ENCODE measurements at places on chromosomes 1 and 21.

DNA sequence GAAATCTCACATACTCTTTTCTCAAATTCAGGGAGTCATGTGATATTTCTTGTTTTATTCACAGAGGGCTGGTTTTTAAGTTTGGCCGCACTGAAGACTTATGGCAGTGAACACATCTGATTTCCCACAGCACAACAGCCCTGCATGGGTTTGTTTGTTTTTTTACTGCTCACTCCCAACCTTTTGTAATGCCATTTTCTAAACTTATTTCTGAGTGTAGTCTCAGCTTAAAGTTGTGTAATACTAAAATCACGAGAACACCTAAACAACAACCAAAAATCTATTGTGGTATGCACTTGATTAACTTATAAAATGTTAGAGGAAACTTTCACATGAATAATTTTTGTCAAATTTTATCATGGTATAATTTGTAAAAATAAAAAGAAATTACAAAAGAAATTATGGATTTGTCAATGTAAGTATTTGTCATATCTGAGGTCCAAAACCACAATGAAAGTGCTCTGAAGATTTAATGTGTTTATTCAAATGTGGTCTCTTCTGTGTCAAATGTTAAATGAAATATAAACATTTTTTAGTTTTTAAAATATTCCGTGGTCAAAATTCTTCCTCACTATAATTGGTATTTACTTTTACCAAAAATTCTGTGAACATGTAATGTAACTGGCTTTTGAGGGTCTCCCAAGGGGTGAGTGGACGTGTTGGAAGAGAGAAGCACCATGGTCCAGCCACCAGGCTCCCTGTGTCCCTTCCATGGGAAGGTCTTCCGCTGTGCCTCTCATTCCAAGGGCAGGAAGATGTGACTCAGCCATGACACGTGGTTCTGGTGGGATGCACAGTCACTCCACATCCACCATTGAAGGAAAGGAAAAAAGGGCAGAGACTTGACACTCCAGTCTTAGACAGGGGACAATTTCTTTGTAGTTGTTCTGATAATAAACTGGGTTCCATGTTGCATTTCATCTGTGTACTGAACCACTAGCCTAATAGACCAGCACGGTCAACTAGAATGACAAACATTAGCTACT is 22.8 kb downstream of the TMEM50A start:
- DNase-seq: no peak

DNA sequence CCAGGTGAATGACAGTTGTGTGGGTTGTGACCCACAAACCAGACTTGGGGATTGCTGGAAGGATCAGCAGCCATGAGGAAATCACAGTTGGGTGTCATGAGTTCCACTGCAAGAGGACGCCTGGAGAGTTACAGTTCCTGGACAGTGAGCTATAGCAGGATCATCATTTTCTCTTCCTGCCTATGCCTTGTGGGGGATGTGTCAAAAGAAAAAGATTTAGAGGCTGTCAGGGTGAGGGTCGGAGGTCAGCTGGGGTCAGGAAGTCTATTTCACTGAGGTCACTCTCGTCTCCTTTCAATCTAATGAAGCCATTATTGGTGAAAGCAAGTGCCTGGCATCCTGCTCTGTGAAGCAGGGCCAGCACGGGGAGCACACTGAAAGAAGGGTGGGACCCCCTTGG is 7.0 kb upstream of the LIN28A start:
- DNase-seq: no peak

- no peak for DNase-seq
Measured at GRCh38 chr1:100362821-100363466, 10.6 kb downstream of the CDC14A start.

DNA sequence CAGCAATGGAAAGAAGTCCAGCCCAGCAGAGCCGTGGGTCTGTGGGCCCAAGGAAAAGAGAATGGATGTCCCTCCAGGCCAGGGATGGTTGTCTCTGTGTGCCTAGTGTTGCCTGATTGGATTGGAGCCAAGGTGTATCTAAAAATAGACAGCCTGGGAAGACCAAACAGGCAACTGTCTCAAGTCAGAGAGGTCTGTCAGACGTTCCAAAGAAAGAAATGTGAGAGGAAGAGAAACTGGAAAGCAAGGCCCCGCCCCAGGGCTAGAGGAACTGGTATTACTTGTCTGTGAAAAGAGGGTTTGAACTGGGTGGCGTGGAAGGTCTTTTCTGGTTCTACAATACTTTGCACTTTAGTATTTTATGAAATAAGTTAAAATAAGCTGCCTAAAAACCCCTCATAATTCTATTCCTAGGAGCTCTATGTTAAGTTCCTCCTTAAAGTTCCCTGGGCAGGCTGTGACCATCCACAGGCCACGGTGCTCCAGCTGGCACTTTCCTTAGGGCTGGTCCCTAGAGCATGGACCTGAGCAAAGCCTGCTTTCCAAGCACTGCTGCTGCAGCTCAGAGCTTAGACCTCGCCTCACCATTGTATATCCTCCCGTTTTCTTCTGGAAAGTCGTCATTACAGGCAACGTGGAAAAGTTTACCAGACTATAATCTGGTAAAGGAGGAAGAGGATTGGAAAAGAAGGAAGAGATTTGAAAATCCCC is 151.6 kb downstream of the DISC1 start:
- no peak for DNase-seq

DNA sequence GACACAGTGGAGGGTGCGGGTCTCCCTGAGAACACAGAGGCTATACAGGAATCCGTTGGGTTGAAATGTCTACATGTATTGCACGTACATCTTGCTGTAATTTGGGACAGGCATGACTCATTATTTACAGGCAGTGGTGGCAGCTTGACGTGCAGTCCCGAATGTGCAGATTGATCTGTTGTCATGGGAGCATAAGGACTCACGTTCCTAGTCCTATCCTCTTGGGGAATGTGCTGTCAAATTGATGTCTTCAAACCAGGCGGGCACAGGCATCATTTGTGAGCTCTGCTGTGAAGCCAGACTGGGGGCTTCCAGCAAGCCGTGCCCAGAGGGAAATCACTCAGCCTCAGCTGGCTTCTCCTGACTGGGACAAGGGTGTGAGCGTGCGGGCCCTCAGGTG is 40.5 kb downstream of the S100B start:
- DNase-seq: no peak

GRCh38 chr21:42343963-42344510 is 6.8 kb downstream of the TFF2 start:
- DNase-seq: no peak

DNA sequence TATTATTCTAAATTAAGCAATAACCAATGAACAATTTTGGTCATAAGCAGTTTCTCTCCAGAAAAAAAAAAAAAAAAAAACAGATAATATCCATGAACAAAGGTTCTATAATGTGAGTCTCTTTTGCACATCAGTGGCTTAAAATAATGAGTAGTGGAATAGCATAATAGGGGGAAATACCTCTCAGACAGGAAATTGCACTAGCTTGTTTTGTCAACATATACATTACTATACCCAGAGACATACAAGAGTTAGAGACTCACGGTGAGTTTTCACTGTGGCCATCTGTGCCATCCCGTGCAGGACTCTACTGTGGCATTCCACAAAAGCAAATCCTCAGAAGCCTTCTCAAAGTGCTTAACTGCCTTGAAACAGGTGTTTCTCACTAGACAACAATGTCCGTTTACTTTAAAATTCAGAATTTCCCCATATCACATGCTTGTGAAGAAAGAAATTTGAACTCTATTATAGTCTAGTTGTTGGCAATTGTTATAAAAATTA is 697.9 kb downstream of the USP25 start:
- DNase-seq: no peak
